ENCODE measurements at places on chromosomes 2 and 18.

GRCh38 chr2:135667045-135667444, 74.6 kb upstream of the UBXN4 start:
- DNase-seq = no peak

- no peak for DNase-seq
Measured at GRCh38 chr2:49687918-49688317, 533.6 kb upstream of the FSHR start.

GRCh38 chr18:55195863-55196262, 236.6 kb upstream of the CCDC68 start:
- no peak for DNase-seq

DNA sequence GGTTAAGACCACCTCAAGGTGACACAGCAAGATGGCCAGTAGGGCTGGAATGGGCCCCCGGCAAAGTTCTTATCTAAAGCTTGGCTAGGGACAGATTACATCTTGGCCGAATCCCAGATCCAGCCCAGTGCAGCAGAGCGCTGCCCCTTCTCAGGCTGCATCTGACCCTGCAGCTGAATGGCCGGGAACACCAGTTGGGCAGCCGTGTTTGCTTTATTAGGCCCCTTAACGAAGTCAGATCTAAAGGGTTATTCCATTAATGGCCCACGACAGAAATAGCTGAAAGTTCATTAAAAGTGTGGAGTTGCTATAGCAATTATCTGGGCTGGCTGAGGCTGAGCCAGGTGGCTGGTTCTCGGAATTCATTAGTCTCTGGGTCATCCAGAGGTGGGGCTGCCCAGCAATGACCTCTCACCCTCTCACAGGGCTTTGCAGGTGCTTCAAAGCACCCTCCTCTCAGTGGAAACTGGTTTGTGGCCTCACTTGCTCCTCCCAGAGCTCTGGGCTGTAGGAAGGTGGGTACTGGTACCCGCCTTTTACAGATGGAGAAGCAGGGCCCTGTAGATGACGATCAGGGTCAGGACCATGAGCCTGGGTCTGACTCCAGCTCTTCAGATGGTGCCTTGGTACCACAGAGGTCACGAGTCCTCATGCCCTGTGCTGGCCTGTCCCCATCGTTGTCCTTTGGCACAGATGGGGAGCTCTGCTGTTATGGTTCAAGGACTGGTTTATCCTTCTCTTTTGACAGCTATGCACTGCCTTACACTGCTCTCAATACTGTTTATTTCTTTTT, 68.8 kb downstream of the EMX1 start:
- no peak for DNase-seq

GRCh38 chr2:149205143-149205542, 125.2 kb upstream of the LYPD6 start:
- no peak for DNase-seq

Data from NCI-H226 (cell line).